Memory B cell (primary cell): ENCODE measurements at places on chromosomes 7 and 10.

DNA sequence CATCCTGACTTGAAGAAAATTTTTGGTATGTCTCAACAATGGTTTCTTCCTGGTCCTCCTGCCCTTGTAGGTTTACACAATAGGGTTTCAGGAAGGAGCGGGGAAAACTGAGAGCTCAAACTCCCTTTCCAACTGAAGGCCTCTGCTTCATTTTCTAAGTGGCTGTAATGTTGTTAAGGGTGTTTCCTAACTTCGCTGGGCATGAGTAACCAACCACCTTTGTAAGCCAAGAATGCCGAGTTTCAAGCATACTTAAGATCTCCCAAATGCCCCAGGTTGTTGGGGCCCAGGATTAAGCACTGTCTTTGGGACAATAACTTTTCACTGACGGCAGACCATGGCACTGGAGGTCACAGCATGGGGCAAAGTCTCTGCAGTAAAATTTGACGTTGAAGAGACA is 33.6 kb upstream of the DRGX start:
- no peak for DNase-seq

DNA sequence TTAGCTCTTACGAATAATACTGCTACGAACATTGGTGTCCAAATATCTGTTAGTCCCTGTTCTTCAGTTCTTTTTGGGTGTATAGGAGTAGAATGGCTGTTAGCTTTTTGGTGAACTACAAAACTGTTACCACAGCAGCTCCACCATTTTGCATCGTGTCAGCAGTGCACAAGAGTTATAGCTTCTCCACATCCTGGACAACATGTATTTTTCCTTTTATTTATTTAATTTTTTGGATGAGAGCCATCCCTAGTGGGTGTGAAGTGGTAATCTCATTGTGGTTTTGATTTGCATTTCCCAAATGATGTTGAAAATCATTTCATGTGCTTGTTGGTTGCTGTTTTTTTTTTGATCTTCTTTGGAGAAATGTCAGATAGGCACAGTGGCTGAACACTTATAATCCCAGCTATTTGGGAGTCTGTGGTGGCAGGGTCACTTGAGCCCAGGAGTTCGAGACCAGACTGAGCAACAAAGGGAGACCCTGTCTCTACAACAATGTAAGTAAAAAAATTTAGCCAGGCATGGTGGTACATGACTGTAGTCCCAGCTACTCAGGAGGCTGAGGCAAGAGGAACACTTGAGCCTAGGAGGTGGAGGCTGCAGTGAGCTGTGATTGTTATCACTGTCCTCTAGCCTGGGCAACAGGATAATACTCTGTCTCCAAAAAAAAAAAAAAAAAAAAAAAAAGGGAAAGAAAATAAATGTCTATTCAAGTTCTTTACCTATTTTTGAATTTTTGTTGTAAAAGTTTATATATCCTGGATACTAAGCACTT is 31.7 kb downstream of the TRIM24 start:
- no peak for DNase-seq

DNA sequence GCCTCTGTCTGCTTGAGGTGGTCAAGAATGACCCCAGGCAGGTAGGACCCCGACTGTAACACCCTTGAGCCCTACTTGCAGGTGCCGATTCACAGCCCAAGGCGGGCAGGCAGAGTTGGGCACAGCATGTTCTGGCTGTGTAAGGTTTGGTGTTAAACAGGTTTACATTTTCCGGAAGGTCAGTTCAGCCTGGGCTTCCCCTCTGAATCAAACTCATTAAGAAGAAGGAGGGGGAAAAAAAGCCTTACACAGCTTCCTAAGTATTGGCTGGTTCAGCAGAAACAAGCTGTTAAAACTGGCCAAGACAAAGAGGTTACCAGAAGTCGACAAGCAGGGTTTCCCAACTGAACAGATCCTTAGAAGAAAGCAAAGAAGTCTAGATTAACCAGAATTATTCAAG is 132.7 kb downstream of the PRPF18 start:
- DNase-seq: no peak

GRCh38 chr10:30749385-30749784 is 119.8 kb upstream of the LYZL2 start:
- DNase-seq: no peak

DNA sequence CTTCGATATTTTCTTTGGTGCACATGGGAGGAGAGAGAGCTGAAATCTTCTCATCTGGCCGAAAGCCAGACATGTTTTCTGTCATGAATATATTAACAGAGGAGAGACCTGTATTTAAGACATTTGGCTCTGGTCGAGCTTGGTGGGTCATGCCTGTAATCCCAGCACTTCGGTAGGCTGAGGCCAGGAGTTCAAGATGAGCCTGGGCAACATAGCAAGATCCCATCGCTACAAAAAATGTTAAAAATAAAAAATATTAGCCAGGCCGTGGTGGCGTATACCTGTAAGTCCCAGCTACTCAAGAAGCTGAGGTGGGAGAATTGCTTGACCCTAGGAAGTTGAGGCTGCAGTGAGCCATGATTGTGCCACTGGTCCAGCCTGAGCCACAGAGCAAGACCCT is 21.9 kb upstream of the GATA3 start:
- no peak for DNase-seq

DNA sequence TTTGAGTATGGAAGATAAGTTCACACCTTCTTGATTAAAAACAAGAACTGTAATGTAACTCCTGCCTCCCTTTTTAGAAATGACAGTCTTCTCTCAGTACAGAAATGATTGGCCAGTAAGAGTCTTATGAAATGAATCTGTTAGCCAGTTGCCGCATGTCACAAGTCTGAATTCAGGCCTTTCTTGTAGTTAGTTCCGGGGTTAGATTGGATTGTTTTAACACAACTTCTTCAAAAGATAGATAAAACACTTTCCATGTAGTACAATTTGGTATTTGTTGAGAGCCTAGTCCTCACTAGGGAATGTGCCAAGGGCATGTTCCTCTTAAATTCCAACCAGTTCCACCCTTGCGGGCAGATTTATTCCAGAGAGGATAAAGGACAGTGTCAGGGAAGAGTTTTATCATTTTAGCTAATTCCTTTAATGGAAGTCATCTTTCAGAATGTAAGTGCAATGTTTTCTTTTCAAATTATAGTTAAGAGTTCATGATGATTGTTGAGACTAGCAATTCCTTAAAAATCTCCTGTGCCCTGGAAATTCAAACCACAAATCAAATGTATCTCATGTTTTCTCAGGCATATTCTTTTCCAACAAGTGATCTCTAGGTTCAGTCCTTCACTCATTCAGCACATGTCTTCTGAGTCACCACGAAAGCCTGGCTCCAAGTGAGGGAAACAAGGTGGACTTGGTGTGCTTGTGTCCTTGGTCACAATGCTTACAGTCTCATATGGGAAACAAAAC is 4.1 kb downstream of the FHIP2A start:
- no peak for DNase-seq

DNA sequence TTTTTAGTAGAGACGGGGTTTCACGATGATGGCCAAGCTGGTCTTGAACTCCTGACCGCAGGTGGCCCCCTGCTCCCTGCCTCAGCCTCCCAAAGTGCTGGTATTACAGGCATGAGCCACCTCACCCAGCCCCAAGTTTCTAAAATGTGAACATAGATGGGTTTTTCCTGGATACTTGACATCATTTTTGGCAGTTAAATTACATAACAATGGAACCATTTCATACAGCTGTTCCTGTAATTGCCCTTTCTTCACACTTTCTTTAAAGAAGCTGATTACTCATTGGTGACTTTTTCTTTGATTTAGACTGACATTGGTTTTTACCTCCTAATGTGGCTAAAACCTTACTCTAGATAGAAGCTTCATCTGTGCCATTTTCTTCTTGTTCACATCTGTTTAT is 5.9 kb downstream of the ZKSCAN1 start:
- no peak for DNase-seq

DNA sequence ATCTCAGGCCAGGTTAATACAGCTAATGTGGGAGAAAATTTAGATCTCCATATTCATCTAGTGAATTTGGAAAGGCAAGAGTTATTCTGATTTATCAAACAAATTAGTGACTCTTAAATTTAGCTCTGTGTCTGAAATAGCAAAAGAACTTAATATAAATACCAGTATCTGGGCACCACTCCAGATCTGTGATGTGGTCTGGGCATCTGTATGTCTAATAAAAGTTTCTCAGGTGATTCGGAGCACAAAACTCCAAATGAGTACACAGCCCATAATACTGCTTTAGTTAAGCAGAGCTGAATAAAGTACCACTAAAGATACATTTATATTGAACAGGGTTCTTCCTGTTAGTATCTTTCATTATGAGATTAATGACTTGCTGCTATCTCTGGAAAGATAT is 261.4 kb downstream of the BAMBI start:
- DNase-seq: no peak
